PC-3 (cell line): ENCODE measurements at places on chromosomes 6 and 20. TPM values are rescaled to one million over a fixed set of nuclear protein-coding genes. Genes with fewer than 3 reads are reported as not detected.

CLVS2 gene
- total RNA-seq, result not detected in 2 replicates

AGER gene
- total RNA-seq, result 2.0 and 5.0 TPM in 2 replicates

MOG gene
- total RNA-seq, result not detected in 2 replicates

EMILIN3 gene
- total RNA-seq, result not detected in 2 replicates

SIRPG gene
- total RNA-seq, result 0.86 TPM in 1 of 2 replicates, not detected in the other

SLC22A16 gene
- total RNA-seq, result not detected in 2 replicates
